ENCODE measurements at places on chromosomes 2 and 18.

DNA sequence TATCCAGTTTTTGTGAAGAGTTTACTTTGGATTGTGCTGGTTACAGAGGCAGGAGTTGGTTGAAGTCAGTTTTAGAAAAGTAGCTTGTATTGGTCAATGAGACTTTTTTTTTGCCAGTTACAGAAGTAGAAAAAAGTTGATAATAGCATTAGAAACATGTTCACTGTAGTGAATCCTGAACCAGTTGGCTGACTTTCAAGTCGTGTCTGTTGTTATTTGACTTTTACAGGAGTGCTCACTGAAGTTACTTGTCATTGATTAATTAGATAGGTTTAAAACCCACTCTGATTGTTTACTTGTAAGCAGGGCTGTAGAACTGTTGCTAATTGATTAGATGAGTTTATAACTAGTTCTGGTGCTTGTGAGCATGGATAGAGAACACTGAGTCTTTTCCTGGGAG lies 312.0 kb upstream of the VWC2L start:
- no peak for DNase-seq

GRCh38 chr2:55018619-55019018 lies 31.6 kb downstream of the RTN4 start:
- no peak for DNase-seq

GRCh38 chr18:41022484-41022883 lies 932.5 kb upstream of the PIK3C3 start:
- DNase-seq, result no peak

GRCh38 chr2:171347591-171348032 lies 86.2 kb downstream of the METTL8 start:
- no peak for DNase-seq

- DNase-seq, result no peak
These were observed 39.5 kb upstream of the ATP6V1B1 start for GRCh38 chr2:70895998-70896764.

DNA sequence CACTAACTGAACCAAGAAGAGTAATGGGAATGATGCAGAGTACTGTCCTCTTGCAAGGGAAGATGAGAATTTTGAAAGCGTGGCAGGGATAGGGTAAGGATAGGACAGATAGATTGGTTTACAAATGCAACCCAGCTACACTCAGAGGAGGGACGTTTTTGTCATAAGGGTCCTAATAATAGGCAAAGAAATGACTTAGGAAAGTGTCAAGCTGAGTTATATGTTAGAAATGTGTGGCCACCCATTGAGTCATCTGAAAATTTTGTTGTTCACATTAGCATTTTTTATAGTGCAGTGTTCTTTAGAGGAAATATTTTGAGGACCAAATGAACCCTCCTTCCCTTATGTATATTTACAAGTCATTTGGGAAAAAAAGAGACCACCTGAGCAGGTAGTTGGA lies 137.5 kb downstream of the PHLPP1 start:
- DNase-seq, result no peak

DNA sequence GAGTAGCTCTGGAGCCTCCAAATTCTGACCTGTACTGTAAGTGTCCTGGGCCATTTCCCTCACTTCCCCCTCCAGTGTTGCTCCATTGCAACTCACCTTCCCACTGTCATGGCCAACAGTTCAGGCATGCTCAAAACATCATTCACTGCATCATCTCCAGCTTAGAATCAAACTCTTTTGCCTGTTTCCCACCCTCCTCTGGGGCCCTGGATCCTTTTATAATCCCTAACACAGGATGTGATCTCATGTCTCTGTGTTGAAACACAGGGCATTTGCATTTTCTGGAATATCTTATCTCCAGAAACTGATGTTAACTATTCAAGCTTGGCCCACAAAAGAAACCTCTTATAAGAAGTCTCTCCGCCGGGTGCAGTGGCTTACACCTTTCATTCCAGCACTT lies 3.0 kb downstream of the DPP4 start:
- no peak for DNase-seq
